ENCODE measurements at places on chromosomes 2 and 18.

- peak; percentile 12 for DNase-seq
Observed at GRCh38 chr18:3526421-3527354, 76.7 kb downstream of the TGIF1 start.

GRCh38 chr2:38448692-38449410 is 71.8 kb upstream of the ATL2 start:
- DNase-seq = no peak

GRCh38 chr2:6310256-6311215 is 555.2 kb downstream of the CMPK2 start:
- no peak for DNase-seq

DNA sequence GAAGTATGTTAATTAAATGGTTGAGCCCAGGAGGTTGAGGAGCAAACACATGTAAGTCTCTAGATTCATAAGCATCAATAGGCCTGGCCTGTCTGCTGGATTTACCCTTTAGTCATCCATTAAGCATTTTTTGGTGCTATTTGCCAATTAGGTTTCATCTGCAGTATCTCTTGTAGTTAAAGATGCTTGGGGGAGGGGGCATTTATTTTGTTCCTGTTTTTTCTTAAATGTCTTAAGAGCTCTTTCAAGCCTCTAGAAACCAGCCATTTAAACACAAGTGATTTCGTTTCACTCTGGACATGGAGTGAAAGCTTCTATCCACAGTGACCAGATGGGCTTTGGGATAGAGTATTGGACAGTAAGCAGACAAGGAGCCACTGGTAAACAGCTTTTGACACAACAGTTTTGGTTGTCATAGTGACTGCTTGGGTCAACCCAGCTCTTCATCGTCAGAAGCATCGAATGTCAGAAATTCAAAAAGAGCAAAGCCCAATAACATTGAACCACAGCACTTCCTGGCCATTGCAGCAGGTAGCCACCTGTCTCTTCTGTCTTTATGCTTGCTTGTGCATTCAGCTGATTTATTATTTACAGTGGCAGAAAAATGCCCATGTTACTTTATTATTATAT is 4.9 kb downstream of the QPCT start:
- peak; percentile 46 for DNase-seq

DNA sequence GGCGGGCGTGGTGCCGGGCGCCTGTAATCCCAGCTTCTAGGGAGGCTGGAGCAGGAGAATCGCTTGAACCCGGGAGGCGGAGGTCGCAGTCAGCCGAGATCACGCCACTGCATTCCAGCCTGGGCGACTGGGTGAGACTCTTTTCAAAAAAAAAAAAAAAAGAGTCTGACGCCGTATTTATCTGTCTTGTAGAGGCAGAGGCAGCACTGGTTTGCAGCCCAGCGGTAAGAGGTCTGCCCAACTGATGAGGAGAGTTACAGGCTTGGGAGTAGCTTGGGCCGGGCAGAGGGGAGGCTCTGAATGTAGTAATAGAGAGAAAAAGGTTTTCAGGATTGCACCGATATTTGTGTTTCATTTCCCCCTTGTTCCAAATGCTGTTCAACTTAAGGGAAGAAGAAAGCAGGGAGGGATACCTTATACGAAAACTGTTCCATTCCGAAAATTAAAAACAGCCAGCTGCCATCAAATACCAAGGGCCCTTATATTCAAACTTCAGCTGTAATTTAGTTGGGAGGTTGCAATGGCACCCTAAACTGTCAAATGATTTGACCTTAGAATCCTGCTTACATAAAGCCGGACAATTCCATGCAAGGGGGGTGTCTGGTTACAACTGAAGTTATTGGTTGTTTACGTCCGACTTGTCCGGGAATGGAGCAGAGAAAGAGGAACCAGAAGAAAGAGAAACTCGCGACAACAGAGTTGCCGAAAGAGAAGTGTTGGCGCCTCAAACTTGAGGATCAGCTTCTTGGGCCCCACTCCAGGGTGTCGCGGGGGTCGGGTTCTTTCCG is 9.2 kb upstream of the SP9 start:
- peak; percentile 44 for DNase-seq

- DNase-seq = peak; percentile 50
Observed at GRCh38 chr18:79199691-79200374, 130.6 kb downstream of the ATP9B start.

DNA sequence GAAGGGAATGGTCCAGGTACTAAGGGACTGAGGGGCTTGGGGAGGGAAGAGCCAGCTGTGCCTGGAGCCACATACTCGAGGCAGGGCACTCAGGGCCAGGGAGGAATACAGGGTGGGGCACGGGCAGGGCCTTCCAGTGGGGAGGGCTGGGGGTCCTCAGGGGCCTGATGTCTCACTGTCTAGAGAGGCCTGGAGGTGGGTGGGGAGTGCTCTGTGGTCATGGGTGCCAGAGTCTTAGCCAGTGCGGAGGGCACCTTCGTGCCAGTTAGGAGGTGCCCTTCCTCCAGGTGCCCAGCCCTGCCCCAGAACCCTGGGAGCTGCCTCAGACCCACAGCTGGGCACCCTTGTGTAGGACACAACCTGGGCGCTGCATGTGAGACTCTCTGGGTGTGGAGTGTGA is 81.2 kb downstream of the SMAD7 start:
- DNase-seq = no peak

- peak; percentile 86 for DNase-seq
Observed at GRCh38 chr18:10378688-10379420, 75.6 kb upstream of the APCDD1 start.

DNA sequence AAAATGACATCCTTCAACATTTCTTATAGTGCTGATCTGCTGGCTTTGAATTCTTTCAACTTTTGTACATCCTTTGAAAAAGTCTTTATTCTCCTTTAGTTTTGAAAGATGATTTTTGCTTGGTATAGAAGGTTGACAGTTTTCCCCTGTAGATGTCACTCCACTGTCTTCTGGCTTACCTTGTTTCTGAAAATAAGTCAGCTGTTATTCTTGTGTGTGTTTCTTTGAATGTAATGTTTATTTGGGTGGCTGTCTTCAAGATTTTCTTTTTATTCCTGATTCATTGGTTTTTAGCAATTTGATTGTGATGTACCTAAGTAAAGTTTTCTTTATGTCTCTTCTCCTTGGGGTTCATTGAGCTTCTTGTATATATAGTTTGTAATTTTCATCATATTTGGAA is 47.6 kb downstream of the ACTR3 start:
- DNase-seq = no peak

DNA sequence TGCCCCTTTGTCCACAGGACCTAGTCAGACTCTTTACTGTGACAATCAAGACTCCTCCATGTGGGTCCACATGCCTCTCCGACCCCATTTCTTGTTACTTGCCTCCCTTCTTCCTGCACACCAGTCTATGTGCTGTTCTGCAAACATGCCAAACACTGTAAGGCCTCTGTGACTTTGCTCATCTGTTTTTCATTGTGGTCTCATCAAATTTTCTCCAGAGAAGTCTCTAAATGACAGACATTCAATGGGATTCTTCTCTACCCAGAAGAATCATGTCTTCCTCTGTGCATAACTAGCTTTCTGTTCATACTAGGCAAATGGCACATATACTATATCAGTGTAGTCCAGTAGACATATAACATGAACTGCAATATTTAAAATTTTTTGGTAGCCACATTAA is 43.0 kb upstream of the KCNE4 start:
- peak; percentile 29 for DNase-seq

DNA sequence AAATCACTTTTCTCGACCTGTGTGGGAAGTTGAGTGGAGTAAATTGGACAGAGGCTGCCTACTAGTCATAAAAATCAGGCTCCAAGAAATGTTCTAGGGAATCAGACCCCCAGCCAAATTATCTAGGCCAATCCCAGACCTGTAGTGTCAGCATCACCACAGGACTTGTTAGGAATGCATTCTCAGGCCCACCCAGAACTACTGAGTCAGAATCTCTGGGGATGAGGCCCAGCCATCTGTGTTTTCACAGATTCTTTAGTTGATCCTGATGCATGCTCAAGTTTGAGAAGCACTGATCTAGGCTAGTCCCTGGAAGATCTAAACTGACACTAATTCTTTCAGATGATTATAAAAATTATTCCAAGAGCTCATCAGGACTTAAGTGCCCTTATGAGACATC is 434.0 kb upstream of the MEIS1 start:
- DNase-seq = no peak
